Breast epithelium (tissue), 4 donors: ENCODE measurements at places on chromosomes 12 and 14. TPM values are rescaled to one million over a fixed set of nuclear protein-coding genes. Genes with fewer than 3 reads are reported as not detected.
A peak's percentile ranks its signal among the peaks of the same experiment; 100 is the strongest.

DNA sequence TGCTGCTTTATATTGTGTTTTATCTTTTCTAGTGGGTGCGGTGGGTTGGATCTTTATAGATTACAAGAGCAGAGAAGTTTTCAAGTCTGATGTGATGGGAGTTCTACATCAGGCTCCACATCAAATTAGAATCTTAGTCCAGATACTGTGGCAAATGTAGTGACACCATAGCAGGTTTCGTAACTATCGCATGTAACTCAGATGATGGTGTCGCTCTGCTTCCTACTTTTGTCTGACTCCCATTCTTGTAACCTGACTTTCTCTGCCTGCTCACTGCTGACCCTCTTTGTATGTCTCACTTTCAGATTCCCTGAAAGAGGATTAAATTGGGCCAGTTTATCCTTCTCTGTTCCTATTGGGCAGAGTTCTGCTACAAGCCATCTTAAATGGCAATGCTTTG, 22.8 kb upstream of the FBXO34 start:
- DNase-seq = no peak
- H3K36me3 ChIP-seq = no peaks in the 10 kb centered on the region
- no peaks in the 10 kb centered on the region for H3K4me1 ChIP-seq
- no peak overlapping the region for H3K27ac ChIP-seq
- H3K4me3 ChIP-seq = no peak overlapping the region

GRCh38 chr12:117968826-117969659, at the start of gene KSR2:
Gene KSR2 (minus strand): TSS chr12:117968990. CDS start chr12:117968255, 735 bp downstream.
- peak within 1 kb of the TSS; percentile 29 for H3K27ac ChIP-seq
- H3K4me1 ChIP-seq = no peaks in the 10 kb centered on the region
- H3K4me3 ChIP-seq = peak within 1 kb of the TSS; percentile 62
- DNase-seq = peak; percentile 66

- no peak for DNase-seq
- H3K27ac ChIP-seq = no peak overlapping the region
- no peaks in the 10 kb centered on the region for H3K4me1 ChIP-seq
- H3K36me3 ChIP-seq = peaks cover 31% of the 10 kb centered on the region
- H3K4me3 ChIP-seq = no peak overlapping the region
Observed at GRCh38 chr14:102027951-102028350, 58.9 kb downstream of the HSP90AA1 start.

DNA sequence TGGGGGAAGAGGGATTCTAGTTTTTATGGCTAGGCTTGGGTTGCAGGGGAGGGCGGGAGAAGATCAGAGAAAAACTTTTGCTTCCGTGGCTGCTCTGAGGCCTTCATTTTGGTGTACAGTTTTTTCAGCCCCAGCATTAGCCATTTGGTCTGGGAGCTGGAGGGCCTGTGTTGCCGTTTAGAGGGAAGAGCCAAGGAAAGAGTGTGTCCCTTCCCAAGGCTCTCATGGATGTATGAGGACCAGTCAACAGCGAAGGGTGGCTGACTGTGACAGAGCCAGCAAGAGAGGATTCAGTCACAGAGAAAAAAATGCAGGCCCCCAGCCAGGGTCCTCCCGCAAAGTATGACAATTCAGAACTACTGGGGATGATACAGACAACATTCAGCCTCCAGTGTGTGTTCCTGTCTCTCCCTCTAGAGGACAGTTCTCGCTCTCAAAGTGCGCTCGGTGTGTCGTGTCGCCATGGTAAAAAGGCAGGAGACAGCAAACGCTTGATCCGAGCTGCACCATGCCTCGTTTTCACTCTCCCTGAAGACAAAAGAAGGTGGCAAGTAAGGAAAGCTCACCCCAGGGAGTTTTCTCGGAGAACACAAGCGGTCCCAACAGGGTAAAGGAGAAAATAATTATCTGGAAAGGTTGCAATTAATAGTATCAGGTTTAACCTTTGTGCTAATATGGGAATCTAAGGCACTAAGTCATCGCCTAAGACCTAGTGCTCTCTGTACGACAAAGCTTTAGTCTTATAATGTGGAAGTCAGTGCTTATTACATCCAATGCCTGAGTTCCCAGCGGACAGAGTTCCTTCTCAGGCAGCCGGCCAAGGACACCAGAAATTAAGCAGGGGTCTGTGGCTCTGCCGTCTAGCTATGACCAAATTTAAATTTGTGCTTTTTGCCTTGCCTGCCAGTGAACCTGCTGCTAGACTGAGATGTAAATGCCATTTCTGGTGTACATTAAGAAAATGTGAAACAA, 157.3 kb upstream of the PLXNC1 start:
- H3K4me3 ChIP-seq = no peak overlapping the region
- H3K27ac ChIP-seq = no peak overlapping the region
- DNase-seq = no peak
- no peaks in the 10 kb centered on the region for H3K27me3 ChIP-seq
- no peaks in the 10 kb centered on the region for H3K4me1 ChIP-seq

DNA sequence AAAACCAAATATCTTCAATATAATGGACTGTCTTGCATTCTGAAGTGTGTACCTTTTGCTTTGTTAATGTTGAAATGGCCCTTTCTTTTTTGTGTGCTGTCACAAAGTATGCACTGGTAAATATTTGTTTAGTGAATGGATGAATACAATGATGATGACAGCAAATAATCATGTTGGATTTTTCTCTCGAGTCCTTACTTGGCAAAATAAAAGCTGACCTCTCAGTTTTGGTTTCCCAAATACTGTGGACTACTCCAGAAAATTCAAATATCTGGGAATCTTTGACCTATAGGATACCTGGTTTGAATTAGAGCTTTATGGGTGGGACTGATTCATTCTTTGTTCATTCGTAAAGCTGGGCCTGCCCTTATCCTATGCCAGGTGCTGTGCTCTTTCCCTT, 5.5 kb downstream of the UBE3B start:
- H3K36me3 ChIP-seq = peaks cover 16% of the 10 kb centered on the region
- peaks cover 6% of the 10 kb centered on the region for H3K4me1 ChIP-seq
- H3K27ac ChIP-seq = no peak overlapping the region
- DNase-seq = no peak
- no peak overlapping the region for H3K4me3 ChIP-seq

DNA sequence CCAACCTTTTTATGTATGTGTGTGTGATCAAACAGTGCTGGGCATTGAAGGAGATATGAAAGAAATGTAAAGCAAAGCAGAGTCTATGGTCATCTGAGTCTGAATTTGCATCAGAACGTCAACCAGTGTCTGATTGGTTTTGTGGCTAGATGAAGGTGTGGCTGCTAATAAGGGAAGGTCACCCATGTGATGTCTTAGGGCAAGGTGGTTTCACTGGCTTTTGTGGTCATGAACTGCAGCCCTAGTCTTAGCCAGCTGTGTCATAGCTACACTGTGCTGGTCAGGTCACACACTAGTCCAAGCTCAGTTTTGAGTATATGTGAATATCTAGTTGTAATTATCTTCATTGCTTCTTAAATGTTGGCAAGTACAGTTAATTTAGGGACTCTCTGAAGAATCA, 105.8 kb downstream of the TGFB3 start:
- H3K36me3 ChIP-seq = no peaks in the 10 kb centered on the region
- DNase-seq = no peak
- no peak overlapping the region for H3K4me3 ChIP-seq

- no peaks in the 10 kb centered on the region for H3K4me1 ChIP-seq
- H3K27ac ChIP-seq = no peak overlapping the region
- no peak for DNase-seq
- no peaks in the 10 kb centered on the region for H3K36me3 ChIP-seq
- no peaks in the 10 kb centered on the region for H3K27me3 ChIP-seq
Observed at GRCh38 chr12:48901278-48901677, 24.0 kb downstream of the FKBP11 start.

The FOXA1 gene
- total RNA-seq = 74.4 TPM

The SLC6A15 gene
- 2.2 TPM for total RNA-seq

- no peaks in the 10 kb centered on the region for H3K36me3 ChIP-seq
- no peaks in the 10 kb centered on the region for H3K4me1 ChIP-seq
- H3K27me3 ChIP-seq = no peaks in the 10 kb centered on the region
- no peak overlapping the region for H3K4me3 ChIP-seq
Observed at GRCh38 chr14:22481546-22481945, 107.5 kb downstream of the DAD1 start.

The NUP107 gene
- 44.6 TPM for total RNA-seq

The ASPG gene
- not detected for total RNA-seq

The TSPAN8 gene
- total RNA-seq = 28.3 TPM

DNA sequence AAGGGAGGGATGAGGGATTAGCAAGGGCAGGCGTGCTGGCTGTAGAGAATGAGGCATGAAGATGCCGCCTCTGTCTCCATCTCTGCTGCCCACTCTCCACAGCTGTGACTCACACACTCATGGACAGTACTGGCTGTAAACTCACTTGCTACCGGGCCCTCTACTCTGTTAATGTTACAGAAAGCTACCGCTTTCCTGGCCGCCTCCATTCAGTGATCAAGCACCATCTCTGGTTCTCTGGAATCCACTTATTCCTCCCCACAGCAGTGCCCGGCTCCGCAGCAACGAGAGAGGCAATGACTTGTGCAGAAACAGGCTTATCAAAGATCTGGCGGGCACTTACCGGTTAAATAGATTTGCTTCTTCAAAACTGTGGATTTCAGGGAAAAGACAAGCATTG, 34.8 kb downstream of the AMN start:
- no peaks in the 10 kb centered on the region for H3K4me1 ChIP-seq
- no peaks in the 10 kb centered on the region for H3K36me3 ChIP-seq
- no peaks in the 10 kb centered on the region for H3K27me3 ChIP-seq
- H3K4me3 ChIP-seq = no peak overlapping the region
- no peak for DNase-seq
- no peak overlapping the region for H3K27ac ChIP-seq

DNA sequence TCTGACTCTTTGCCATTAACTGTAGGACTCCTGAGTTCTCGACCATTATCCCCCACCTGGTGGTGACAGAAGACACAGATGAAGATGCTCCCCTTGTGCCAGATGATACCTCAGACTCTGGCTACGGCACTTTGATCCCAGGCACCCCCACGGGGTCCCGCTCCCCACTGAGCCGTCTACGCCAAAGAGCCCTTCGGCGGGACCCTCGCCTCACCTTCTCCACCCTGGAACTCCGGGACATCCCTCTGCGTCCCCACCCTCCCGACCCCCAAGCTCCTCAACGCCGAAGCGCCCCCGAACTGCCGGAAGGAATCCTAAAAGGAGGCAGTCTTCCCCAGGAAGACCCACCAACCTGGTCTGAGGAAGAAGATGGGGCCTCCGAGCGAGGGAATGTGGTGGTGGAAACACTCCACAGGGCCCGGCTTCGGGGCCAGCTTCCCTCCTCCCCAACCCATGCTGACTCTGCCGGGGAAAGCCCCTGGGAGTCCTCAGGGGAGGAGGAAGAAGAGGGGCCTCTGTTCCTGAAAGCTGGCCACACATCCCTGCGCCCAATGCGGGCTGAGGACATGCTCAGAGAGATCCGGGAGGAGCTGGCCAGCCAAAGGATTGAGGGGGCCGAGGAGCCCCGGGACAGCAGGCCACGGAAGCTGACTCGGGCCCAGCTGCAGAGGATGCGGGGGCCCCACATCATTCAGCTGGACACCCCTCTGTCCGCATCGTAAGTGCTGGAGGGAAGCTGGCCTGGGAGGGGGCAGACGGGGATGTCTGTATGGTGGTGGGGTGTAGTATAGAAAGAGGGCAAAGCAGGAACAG, 14.4 kb downstream of the TNFRSF1A start:
- no peak for DNase-seq
- peaks cover 13% of the 10 kb centered on the region for H3K4me1 ChIP-seq
- no peak overlapping the region for H3K4me3 ChIP-seq
- peaks cover 14% of the 10 kb centered on the region for H3K36me3 ChIP-seq
- no peaks in the 10 kb centered on the region for H3K27me3 ChIP-seq

DNA sequence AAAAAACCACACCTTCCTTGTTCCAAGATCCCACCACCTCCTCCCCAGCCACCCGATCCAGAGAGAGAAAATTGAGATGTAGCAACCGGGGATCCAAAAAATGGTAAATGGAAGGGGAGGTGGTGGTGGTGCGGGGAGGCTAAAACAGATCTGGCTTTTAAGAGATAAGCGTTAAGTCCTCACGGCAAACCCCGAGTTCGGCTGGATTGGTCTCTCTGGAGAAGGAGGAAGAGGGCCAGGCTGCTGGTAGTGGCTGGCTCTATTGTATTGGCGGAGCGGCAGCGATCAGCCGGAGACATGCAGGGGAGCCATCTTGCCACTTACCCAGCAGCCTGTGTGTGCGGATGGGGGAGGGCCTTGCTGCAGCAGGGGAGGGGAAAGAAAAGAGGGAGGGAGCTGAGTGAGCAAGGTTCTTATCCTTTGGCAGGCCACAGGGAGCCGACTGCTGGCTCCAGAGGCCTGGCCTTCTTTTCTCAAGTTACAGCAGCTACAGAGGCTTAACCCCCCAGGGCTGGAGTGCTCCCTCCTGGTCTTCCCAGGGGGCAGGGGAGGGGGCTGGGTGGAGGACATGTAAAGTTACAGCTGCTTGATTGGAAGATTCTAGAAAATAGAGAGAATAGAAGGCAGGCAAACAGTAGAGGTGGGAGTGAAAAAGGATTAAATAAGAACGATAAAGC, 14.1 kb upstream of the CDH24 start:
- peak overlapping the region; percentile 93 for H3K27ac ChIP-seq
- peaks cover 7% of the 10 kb centered on the region for H3K4me1 ChIP-seq
- H3K27me3 ChIP-seq = no peaks in the 10 kb centered on the region
- H3K4me3 ChIP-seq = peak overlapping the region; percentile 77
- DNase-seq = peak; percentile 81

DNA sequence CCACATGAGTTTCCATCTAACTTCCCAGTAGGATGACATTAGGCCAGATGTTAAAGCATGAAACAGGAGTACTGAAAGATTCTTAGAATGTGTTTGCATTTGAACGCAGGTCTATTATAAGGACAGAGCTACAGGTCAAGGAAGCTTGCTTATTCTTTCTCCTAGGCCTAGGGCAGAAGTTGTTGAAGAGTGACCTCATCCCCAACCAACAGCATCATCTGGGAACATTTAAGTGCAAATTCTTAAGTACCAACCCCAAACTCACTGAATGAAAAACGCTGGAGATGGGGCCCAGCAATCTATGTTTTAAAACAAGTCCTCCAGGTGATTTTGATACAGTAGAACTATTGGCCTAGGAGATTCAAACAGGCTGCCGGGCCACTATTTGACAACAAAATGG, 52.4 kb downstream of the PAPLN start:
- H3K27ac ChIP-seq = no peak overlapping the region
- H3K36me3 ChIP-seq = no peaks in the 10 kb centered on the region
- no peaks in the 10 kb centered on the region for H3K27me3 ChIP-seq
- H3K4me3 ChIP-seq = no peak overlapping the region
- DNase-seq = no peak

DNA sequence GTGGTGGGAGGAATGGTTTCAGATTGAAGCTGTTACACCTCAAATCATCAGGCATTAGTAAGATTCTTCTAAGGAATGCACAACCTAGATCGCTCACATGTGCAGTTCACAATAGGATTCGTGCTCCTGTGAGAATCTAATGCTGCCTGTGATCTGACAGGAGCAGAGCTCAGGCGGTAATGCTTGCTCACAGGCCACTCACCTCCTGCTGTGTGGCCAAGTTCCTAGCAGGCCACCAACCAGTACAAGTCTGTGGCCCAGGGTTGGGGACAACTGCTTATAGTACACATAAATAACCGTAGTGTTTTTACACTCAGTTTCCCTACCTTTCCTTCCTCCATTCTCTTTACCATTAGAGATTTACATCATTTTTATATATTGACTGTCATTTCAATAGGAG, 121.4 kb downstream of the SLCO1B3 start:
- no peaks in the 10 kb centered on the region for H3K27me3 ChIP-seq
- H3K4me3 ChIP-seq = no peak overlapping the region
- H3K4me1 ChIP-seq = no peaks in the 10 kb centered on the region
- H3K36me3 ChIP-seq = no peaks in the 10 kb centered on the region
- H3K27ac ChIP-seq = no peak overlapping the region

The HHIPL1 gene
- 2.3 TPM for total RNA-seq

GRCh38 chr12:106112145-106112821, 26.5 kb downstream of the NUAK1 start:
- H3K4me3 ChIP-seq = no peak overlapping the region
- no peaks in the 10 kb centered on the region for H3K27me3 ChIP-seq
- no peaks in the 10 kb centered on the region for H3K36me3 ChIP-seq
- DNase-seq = no peak

The P2RX2 gene
- 0.29 TPM for total RNA-seq
